ENCODE measurements at places on chromosomes 7 and 10. TPM values are rescaled to one million over a fixed set of nuclear protein-coding genes. Genes with fewer than 3 reads are reported as not detected.

- no peak for DNase-seq
These were observed 109.2 kb downstream of the SND1 start for GRCh38 chr7:127761196-127761595.

The GOLGA7B gene
- total RNA-seq, result 0.07 TPM

The C10orf105 gene
- 0.48 TPM for total RNA-seq

GRCh38 chr10:129467359-129468064 is 471 bp downstream of the MGMT start:
- DNase-seq, result no peak
